Uterus (tissue), 4 donors: ENCODE measurements at places on chromosomes 5 and 9.

- H3K4me3 ChIP-seq = no peak overlapping the region
- H3K27ac ChIP-seq = no peak overlapping the region
- no peak for DNase-seq
- no peaks in the 10 kb centered on the region for H3K4me1 ChIP-seq
- no peaks in the 10 kb centered on the region for H3K27me3 ChIP-seq
Measured at GRCh38 chr5:139664727-139665351, 16.7 kb downstream of the CXXC5 start.

DNA sequence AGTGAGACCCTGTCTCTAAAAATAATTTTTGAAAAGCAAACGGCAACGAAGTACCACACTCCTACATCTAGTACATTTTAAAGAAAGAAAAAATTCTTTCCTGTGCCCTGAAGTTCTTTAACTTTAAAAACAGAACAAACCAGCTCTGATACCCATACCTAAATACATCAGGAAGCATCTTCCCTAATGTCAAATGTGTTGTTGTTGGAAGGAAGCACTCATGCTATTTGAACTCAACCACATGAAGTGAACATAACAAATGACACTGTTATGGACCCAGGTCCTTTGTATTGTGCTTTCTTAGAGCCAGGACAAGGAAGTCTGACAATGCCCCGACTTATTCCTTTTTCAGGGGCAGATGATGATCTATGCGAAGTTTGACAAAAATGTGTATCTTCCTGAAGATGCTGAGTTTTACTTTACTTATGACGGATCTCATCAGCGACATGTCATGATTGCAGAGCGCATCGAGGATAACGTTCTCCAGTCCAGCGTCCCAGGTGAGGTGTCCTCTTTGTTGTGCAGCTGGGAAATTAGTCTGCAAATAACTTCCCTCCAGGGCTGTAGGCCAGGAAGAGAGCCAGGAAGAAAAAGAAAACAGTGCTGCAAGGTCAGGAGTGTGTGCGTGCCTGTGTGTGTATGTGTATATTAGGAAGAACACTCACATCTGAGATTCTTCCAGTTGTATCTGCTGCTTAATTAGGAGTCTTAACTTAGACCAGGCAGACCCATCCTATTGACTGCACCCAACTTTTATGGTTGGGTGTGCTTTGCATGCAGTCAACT lies 123.7 kb downstream of the ARHGEF28 start:
- no peak for DNase-seq
- H3K36me3 ChIP-seq = no peaks in the 10 kb centered on the region
- H3K27ac ChIP-seq = peak overlapping the region; percentile 74
- H3K4me3 ChIP-seq = no peak overlapping the region
- no peaks in the 10 kb centered on the region for H3K4me1 ChIP-seq
- no peaks in the 10 kb centered on the region for H3K27me3 ChIP-seq

DNA sequence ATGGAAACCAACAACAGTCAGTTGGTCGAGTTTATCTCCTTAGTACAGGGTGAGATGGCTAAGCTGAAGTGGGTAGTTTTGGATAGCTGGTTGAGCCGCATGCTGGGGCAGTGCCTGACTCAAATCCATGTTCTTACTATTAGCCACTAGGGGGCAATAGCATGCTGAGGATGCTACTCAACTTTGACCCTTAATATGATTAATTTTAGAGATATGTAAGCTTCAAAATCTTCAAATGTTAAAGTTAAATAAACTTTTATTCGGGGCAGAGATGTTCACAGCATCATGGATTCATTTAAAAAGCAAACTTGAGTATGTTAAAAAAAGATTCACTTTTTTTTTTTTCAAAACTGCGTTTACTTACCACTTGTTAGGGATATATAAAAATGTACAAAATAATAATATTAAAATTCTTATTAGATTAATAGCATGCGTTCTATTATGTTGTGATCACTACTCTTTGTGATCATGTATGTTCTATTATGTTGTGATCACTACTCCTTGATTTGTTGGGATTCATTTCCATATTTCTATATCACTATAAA lies 57.0 kb downstream of the C9orf153 start:
- H3K4me3 ChIP-seq = no peak overlapping the region
- no peak overlapping the region for H3K27ac ChIP-seq
- DNase-seq = no peak
- H3K36me3 ChIP-seq = no peaks in the 10 kb centered on the region

DNA sequence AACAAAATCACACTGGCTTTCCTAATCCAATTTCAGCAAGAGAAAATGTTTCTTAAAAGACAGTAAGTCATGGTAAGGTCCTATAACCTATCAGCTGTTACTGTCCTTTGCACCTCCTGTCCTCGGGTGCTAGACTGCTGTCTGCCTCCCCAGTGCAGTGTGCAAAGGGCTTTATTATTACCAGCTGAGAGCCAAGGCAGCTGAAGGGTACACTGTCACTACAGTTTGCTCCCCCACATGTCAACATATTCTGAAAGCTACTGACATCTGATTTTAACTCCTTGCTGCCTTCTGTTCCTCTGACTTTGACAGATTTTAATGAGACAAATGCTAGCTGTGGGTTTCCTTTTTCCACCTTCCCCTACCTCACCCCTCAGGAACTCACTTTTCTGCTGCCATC lies 389.4 kb upstream of the SLC24A2 start:
- H3K4me3 ChIP-seq = no peak overlapping the region
- no peaks in the 10 kb centered on the region for H3K4me1 ChIP-seq
- H3K36me3 ChIP-seq = no peaks in the 10 kb centered on the region
- no peak overlapping the region for H3K27ac ChIP-seq

GRCh38 chr9:81462801-81463200 lies 226.5 kb downstream of the TLE1 start:
- no peaks in the 10 kb centered on the region for H3K27me3 ChIP-seq
- H3K27ac ChIP-seq = no peak overlapping the region
- H3K4me3 ChIP-seq = no peak overlapping the region
- no peak for DNase-seq
- no peaks in the 10 kb centered on the region for H3K36me3 ChIP-seq
- no peaks in the 10 kb centered on the region for H3K4me1 ChIP-seq

GRCh38 chr5:96790961-96791504 lies 16.7 kb downstream of the ERAP1 start:
- H3K27ac ChIP-seq = no peak overlapping the region
- H3K4me1 ChIP-seq = no peaks in the 10 kb centered on the region
- no peaks in the 10 kb centered on the region for H3K36me3 ChIP-seq

DNA sequence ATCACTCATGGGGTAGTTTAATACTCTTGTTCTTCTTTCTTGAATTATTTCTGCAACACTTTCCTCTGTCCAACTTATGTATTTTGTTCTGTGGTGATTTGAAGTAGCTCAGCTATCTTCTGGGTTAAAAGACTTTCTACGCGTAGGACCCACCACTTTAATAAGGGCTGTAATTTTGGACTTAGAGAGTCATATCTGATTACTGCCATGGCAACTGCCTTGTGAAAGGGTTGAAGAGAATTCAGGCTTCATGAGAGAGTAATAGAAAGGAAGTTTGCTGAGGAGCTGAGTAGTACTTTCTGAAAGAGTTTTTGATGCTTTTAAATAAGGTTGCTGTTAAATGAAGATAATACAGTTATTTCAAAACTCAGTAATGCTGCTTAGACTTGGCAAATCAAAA lies 89.5 kb downstream of the TLE4 start:
- no peak overlapping the region for H3K27ac ChIP-seq
- no peak overlapping the region for H3K4me3 ChIP-seq
- H3K27me3 ChIP-seq = no peaks in the 10 kb centered on the region
- DNase-seq = no peak

DNA sequence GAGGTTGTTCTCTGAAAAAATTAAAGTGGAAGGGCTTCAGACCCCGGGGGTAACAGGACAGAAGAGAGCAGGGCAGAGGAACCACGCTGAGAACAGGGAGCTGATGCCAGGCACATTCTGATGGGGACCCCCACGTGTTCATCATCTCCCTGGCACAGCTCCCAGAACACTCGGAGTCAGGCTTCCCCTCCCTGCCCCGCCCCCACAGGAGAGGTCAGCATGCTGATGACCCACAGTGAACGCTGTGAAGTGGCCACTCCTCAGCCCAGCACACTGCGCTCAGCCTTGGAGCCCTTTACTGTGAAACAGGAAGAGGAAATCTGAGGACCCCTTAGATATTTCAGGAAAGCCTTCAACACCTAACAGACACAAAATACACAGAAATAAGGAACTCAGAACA lies 16.4 kb downstream of the RETREG1 start:
- no peaks in the 10 kb centered on the region for H3K27me3 ChIP-seq
- no peak for DNase-seq
- H3K27ac ChIP-seq = no peak overlapping the region
- no peaks in the 10 kb centered on the region for H3K36me3 ChIP-seq
- H3K4me1 ChIP-seq = no peaks in the 10 kb centered on the region

DNA sequence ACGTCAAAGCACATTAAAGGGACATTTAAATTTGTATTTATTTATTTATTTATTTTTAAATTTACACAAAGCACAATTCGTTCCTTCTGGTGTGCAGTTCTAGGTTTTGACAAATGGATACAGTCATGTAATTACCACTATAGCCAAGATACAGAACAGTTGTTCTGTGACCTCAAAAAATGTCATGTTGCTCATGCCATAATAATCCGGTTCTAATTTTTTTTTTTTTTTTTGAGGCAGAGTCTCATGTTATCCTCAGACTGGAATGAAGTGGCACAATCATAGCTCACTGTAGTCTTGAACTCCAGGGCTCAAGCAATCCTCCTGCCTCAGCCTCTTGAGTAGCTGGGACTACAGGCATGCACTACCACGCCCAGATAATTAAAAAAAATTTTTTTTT lies 7.8 kb downstream of the IGFBPL1 start:
- no peak overlapping the region for H3K4me3 ChIP-seq
- H3K4me1 ChIP-seq = no peaks in the 10 kb centered on the region
- H3K27ac ChIP-seq = no peak overlapping the region
- no peak for DNase-seq
- no peaks in the 10 kb centered on the region for H3K27me3 ChIP-seq
- no peaks in the 10 kb centered on the region for H3K36me3 ChIP-seq

- no peak overlapping the region for H3K27ac ChIP-seq
- no peaks in the 10 kb centered on the region for H3K4me1 ChIP-seq
- no peak overlapping the region for H3K4me3 ChIP-seq
- DNase-seq = no peak
- no peaks in the 10 kb centered on the region for H3K27me3 ChIP-seq
- H3K36me3 ChIP-seq = no peaks in the 10 kb centered on the region
Measured at GRCh38 chr9:113712053-113712452, 164.1 kb upstream of the ZNF618 start.
